ENCODE measurements at places on chromosomes 5 and 9.

DNA sequence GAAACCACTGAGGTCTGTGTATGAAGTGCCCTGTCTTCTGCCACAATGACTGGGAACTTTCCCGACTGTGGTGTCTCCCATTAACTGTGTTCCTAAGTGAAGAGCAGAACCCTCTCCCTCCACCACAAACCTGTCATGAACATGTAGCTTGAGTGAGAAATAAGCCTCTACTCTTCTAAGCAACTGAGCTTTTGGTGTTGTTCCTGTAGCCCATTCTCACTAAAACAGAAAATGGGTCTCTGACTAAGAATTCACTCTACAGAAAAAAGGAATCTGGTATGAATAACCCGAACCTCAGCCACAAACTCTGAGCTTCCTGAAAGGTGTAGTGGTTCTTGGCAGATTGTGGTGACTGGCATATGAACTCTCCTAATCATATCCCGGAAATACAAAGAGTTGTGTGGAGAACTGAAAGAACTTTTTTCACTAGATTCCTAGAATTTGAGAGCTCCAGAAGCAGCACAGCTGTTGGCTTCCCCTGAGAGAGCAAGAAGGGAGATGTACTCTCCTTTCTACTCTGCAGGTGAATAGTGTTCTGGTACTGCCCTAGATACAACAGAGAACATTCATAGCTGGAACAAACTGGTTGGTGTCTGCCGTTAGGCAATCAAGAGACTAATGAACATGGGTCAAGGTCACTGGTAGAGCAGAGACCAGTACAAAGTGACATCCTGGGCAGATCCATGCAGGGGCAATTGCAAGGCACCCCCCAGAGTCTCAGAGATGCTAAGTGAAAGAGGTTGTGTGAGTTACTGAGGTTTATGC lies 283.8 kb downstream of the PDE4D start:
- DNase-seq: no peak

DNA sequence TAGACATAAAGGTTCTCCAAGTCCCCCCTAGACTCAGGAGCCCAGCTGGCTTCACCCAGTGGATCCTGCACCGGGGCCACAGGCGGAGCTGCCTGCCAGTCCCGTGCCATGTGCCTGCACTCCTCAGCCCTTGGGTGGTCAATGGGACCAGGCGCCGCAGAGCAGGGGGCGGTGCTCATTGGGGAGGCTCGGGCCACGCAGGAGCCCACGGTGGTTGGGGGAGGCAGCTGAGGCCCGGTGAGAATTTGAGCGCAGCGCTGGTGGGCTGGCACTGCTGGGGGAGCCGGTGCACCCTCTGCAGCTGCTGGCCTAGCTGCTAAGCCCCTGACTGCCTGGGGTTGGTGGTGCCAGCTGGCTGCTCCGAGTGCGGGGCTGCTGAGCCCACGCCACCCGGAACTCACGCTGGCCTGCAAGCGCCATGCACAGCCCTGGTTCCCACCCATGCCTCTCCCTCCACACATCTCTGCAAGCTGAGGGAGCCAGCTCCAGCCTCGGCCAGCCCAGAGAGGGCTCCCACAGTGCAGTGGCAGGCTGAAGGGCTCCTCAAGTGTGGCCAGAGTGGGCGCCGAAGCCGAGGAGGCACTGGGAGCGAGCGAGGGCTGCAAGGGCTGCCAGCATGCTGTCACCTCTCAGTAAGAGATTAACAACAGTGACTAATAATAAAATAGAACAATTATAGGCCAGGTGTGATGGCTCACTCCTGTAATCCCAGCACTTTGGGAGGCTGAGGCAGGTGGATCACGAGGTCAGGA lies 65.9 kb downstream of the SPATA31D1 start:
- no peak for DNase-seq

DNA sequence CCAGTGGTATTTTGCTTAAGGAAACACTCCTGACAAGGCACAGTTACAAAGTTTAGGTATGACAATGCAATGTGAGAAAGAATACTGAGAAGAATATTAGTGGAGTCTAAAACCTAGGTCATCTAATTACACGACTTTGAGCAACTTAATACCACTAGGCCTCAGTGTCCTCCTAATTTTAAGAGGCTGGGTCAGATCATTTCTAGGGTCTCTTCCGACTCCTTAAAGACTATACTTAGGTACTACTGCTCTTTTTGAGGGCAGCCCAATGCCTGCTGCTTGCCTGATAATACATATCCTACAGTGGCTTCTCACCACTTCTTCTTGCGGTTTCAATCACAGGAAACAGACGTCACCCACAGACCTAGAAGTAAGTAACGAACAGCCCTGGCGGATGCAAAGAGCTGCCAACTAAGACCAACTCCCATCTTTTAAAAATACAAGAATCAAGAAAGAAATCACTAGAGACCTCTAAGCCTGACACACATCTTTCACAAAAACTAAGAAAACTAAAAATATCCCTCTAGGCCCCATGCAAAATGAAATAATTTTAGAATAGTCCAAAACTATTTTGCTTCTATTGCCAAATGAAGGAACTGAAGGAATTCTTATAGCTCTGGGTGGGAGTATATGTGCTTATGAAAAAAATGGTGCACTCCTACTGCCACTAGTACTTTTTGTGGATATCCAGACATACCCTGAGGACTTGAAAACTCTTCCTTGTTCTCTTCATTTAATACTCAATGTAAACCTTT lies 13.1 kb downstream of the DIAPH1 start:
- no peak for DNase-seq

- no peak for DNase-seq
These were observed 15.6 kb upstream of the GNA14 start for GRCh38 chr9:77663754-77664153.

GRCh38 chr9:19787672-19788071 lies 1.2 kb downstream of the SLC24A2 start:
- no peak for DNase-seq

DNA sequence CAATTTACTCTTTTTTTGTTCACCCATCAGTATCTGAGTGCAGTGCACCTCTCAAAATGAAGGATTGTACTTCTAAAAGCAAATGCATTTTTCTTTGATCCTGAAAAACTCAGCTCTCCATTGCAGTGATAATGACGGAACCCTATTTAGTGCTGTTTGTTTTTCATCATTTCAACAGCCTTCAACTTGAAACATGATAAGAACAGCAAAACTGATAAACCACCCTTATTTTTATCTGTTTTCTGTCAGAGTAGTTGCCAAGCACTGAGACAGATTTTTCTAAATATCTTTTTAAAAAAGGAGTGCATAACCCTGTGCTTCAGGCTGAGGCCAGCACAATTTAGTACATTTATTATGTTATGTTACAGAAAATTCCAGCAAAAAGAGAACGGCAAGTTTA lies 549.8 kb upstream of the DMAC1 start:
- no peak for DNase-seq

GRCh38 chr9:78668148-78668832 lies 371.4 kb downstream of the PSAT1 start:
- peak; percentile 15 for DNase-seq

DNA sequence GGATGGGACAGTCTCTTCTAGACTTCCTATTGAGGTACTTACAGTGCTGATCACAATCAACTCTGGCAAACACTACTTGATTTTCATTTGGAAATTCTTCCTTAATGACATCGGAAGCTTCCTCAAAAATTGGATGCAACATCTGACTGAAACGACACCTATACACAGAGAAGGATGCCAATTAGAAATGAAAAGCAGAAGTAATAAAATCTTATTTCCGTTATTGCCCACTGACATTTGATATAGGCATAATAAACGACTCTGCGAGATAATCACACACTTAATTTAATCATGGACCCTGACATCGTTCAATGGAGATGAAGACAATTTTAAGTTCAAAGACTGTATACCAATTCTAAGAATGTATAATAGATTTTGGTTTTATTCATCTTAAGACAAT lies 46.4 kb downstream of the ERP44 start:
- no peak for DNase-seq

GRCh38 chr5:45261125-45261524 lies 435.1 kb downstream of the HCN1 start:
- no peak for DNase-seq

- no peak for DNase-seq
These were observed 1.8 kb downstream of the MAP1B start for GRCh38 chr5:72109062-72109411.

GRCh38 chr5:145937432-145938250 lies 1.3 kb downstream of the SH3RF2 start:
- DNase-seq: no peak

DNA sequence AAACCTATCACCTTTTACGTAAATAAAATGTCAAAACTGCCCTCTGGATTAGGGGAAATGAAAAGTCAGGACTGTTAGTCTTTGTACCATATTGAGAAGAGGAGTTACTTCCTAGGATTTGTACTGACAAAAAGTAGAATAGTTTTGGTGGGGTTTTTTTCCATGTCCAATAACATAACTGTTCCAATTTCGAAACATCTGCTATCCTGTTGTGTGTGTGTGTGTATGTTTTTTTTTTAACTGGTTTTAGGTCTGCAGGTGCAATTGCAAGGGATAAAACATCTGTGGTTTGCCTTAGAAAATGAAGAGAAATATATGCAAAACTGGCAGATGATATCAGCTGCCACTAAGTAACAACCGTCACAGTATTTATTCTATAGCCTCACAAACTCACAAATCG lies 506.8 kb downstream of the NFIB start:
- no peak for DNase-seq

GRCh38 chr5:146390469-146390868 lies 51.8 kb downstream of the POU4F3 start:
- DNase-seq: no peak

DNA sequence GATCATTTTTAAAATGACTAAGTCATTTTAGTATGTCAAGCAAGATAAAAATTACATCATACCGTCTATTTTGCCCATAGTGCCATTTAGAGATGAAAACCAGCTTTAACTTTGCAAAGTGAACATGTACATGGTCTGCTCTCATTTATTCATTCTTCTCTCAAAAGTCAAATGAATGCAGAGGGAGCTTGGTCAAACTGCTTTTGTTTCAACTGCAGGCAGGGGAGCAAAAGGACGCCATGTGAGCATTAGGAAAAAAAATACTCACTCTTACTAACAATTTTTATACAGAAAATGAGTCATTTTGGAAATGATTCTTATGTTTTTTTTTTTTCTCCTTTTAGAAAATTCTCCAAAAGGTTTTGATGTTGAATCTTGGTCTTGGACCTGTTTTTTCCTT lies 15.7 kb downstream of the SCGB3A1 start:
- DNase-seq: no peak

DNA sequence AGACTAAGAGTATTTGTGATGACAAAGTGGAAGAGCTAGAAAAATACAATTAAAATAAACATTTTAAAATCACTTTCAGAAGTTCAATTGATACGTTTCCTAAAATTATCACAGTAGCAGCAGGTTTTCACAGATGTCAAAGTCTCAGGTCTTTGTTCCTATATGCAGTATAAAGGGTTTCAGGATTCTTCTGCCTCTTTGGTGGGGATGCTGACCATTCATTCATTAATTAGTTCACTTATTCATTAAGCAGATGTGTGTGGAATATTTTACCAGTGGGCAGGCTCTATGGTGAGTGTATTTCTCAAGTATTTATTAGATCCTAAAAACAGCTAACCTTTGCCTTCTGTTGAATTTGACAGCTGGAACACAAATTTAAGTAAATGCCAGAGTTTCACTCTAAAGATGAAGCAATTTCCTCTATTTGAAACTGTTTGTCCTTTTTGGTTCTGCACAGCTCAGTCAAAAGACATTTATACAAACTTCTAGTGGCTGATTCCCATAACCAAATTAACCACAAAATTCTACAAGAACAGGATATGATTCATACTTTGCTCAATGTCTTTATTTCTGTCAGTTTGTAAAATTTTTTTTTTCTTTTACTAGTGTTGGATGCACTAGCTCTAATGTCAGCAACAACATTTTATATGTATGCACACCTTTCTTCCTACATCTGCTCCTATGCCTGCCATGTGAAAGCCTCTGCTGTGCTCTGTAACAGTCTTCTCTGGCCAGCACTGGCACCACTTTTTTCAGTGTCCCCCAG lies 75.9 kb upstream of the PRR16 start:
- peak; percentile 96 for DNase-seq

GRCh38 chr9:87238545-87238944 lies 259.1 kb upstream of the DAPK1 start:
- DNase-seq: no peak

- no peak for DNase-seq
These were observed 60.9 kb downstream of the RAI14 start for GRCh38 chr5:34716986-34717385.

GRCh38 chr5:170289764-170290163 lies 7.8 kb downstream of the LCP2 start:
- DNase-seq: no peak

DNA sequence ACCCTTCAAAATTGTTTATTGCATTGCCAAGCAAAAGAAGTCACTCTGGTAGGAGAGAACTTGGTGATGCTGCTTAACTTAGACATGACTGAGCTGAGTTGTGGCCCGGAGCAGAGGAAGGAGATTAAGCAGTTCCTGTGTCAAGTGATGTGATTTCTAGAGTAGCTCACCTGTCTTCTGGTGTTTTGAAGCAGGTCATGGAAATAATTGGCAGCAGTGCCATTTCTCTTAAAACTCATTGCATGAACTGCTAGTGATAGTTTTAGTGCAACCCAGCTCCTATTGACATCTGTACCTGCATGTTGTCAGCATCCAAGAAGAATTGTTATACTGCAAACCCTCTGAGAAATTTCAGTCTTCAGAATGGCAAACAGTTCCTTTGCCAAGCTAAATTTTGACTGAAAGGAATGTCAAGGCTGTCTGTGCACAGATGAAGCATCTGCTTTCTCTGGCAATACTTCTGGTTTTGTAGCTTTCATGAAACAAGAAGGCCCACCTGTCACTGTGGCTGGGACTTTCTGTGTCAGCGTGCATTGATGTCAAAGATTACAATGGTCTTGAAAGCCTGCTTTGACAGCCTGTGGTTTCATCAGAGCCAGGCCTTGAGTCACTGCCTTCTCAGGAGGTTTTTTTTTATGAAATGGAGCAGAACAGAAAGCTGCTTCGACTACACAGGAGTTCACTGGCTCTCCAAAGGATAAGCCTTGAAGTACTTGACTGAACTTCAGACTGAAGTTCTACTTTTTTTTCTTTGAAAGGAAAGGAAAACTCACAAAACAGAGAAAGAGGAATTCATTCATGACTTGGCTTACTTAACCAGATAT lies 90.6 kb downstream of the RALGPS1 start:
- DNase-seq: no peak

- DNase-seq: no peak
These were observed 4.3 kb upstream of the HAPLN1 start for GRCh38 chr5:83724935-83725334.

GRCh38 chr9:87543251-87543650 lies 45.6 kb downstream of the DAPK1 start:
- DNase-seq: no peak

DNA sequence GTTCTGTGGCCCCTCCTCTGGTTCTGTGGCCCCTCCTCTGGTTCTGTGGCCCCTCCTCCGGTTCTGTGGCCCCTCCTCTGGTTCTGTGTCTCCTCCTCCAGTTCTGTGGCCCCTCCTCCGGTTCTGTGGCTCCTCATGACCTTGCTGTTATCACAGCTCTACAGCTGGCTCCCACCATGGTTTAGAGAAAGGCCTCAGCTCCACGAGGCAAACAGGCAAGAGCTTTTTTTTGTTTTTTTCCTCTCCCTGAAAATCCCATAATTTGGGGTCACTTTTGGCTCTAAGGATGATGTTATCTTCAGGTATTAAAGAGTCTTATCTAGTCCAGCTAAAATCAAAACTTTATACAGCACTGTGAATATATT lies 31.8 kb downstream of the C5orf15 start:
- DNase-seq: no peak
